ENCODE measurements at places on chromosomes 4 and X. TPM values are rescaled to one million over a fixed set of nuclear protein-coding genes. Genes with fewer than 3 reads are reported as not detected.
A peak's percentile ranks its signal among the peaks of the same experiment; 100 is the strongest.

The GPRASP2 gene
- total RNA-seq = 8.6 TPM

The SCML1 gene
- total RNA-seq = 4.7 TPM

The RBM41 gene
- 9.5 TPM for total RNA-seq

DNA sequence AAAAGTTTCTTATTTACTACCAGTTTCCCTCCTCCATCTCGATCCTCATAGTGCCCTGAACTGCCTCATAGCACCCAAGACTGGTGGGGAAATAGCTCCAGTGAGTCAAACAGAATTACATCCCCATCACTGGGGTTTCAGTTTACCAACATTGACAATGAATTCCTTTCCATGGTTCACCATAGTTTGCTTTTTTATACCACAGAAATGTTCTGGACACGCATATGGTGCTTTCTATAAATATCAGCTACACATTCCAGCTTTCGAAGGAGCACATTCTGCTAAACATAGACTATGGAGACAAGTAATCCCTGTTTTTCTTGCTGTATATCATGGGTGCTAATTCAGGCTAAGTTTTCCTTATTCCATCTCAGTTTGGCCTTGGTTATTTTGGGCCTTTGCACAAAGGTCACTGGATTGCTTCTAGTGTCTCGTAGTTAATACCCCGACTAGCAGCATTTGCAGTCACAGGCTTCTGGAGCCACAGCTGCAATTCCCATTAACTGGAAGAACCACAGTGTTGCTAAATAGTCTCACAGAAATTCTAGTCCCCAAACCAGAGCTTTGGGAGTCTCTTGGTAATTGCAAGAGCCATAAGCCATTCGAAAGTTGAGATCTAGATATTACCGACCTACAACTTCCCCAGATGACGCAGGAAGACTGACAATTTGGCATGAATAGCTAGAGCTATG lies 53.4 kb upstream of the TRPC3 start:
- no peak for DNase-seq

DNA sequence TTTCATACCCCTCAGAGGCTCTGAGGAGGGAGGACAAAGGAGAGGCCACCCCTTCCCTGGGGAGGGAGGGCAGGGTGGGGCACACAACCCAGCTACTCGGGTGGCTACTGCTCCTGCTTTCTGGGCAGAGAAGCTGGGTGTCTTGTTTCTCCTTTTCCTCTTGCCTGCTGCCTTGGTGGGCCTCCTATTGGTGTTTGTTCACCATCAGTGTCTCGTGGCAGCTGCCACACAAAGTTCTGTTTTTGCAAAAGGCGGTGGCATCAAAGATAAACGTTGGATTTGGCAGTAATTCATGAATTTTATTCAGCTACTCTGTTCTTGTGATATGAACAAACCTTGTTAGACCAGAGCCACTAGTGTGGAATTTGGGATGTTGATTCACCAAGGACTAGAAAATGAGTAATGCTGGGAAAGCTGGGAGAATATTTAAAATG lies 153.0 kb upstream of the SCML1 start:
- DNase-seq = no peak

DNA sequence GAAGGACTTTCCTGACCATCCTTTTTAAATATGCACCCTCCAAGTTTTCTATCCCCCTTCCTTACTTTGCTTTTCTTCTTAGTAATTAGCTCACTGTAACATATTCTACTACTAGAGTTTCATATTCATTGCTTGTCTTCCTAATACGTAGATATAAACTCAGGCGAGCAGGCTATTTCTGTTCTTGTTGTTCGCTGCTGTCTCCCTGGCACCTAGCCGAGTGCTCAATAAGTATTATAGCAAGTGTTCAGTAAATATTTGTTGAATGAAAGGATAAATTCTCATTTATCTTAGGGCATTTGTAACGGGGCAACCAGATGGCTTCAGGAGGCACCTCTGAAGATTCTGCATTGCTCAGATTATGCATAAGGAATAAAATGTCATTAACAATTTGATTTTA lies 6.8 kb upstream of the RHOH start:
- no peak for DNase-seq

DNA sequence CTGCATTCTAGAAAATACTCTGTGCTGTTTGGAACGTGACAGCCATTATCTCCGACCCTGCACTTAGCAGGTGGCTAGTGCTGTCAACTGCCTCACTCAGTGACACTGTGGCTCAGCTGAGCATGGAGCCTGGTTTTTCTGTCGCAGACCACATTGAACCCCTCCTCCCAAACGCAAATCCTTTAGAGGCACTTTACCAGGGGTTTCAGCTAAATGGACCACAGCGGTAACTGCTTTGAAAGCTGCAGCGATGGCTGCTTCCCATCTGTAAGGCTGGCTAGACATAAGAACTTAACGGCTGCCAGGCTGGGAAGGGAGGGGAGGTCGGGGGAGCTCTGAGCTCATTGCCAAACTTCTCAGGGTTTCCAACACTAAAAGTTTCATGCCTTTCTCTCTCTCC lies 8.1 kb downstream of the SLC34A2 start:
- no peak for DNase-seq

DNA sequence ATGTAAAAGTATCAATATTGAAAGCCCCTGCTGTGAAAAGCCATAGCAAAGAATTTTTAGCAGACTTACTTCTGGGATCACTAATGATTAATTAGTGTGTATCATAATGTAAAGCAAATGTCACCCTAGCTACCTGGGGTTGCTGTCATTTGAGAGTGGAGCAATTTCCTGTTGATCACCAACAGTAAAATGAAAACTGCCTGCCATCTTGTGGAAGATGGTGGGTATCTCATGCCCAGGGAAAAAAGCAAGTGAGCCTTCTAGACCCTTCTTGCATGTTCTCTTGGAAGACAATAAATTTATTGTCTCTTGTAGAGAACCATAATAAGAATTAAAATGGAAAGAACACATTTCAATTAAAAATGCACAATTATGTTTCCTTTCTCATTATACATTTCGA lies 360.2 kb downstream of the ZIC3 start:
- no peak for DNase-seq

DNA sequence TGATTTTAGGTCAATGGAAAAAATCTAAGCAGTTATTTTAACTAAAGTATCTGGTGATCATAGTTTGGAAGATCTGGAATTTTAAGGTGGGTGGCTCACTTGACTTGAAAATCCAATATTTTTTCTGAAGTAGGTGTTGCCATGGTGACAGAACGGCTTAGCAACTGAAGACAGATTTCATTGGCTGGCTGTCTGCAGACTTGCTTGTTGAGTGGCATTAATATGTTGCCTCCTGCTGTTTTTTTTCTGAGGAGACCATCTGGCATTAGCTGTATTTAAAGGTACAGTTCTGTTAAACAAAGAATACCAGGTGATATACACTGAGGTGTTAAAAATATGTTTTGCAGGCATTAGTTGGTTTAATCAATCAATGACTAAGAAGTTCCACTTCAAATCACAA lies 19.8 kb downstream of the CPE start:
- DNase-seq = no peak

GRCh38 chr4:106273831-106274230 lies 42.2 kb downstream of the TBCK start:
- DNase-seq = peak; percentile 63

DNA sequence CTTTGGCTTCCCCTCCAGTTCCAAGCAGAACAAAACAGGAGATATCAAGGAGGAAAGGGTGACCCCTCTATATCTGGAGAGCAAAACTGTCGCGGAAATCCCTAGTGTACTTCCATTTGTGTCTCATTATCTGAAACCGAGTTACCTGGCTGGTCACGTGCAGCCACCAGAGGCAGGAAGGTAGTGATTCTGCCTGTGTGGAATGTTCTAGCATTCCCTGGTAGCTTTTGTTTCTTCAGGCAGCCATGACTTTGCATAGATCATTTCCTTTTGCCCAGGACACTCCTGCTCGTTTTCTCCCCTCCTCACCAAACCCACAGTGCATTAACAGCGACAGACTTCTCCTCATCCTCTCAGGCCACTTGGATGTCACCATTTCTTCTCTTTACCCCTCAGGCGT lies 107.9 kb downstream of the PTTG2 start:
- DNase-seq = no peak

- peak; percentile 29 for DNase-seq
These were observed 39.8 kb upstream of the NAP1L5 start for GRCh38 chr4:88737307-88737941.
